Foreskin melanocyte (primary cell): ENCODE measurements at places on chromosomes 3 and 15.

- DNase-seq = no peak
Observed at GRCh38 chr3:47950453-47951169, 65.6 kb downstream of the MAP4 start.

GRCh38 chr15:47689660-47690059, 27.6 kb upstream of the SEMA6D start:
- no peak for DNase-seq

DNA sequence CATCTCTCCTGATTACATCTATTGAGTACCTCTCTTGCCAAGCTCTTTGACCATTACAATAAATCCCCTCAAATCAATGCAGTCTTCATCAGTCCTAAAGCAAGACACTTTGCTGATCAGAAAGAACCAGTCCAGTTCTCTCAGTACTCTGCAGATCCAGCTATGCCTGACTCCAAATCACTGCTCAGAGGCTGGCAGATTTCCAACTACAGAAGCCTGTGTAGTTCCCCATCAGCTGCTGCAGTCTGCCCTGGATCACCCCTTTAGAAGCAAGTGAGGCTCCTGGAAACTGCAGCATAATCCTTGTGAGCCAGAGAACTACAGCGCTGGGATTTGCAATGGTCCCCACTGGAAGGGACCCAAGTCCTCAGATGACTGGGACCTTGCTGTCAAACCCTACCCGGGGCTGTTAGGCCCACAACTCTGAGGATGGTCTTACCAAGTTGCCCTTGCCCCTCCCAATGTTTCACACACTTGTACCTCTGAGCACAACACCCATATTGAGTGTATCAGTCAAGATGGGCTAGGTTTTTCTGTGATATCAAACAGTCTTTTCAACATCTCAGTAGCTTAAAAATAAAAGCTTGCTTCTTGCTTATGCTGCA, 81.9 kb upstream of the TOPAZ1 start:
- no peak for DNase-seq

DNA sequence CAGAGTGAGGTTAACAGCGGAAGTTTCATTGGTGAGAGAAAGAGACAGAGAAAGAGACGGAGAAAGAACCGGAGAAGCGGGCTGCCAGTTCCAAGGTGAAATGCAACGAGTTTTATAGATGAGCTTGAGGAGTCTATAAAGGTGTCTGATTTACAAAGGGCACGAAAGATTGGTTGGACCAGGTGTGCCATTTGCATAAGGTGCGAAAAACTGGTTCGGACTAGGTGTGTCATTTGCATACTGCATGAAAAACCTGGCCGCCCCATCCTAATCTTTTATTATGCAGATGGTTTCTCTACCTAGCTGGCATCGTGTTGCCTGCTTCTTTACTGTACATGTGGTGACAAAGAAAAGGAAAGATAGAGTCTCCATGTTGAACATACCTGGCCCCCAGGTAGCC, 253.8 kb upstream of the IGF1R start:
- no peak for DNase-seq

DNA sequence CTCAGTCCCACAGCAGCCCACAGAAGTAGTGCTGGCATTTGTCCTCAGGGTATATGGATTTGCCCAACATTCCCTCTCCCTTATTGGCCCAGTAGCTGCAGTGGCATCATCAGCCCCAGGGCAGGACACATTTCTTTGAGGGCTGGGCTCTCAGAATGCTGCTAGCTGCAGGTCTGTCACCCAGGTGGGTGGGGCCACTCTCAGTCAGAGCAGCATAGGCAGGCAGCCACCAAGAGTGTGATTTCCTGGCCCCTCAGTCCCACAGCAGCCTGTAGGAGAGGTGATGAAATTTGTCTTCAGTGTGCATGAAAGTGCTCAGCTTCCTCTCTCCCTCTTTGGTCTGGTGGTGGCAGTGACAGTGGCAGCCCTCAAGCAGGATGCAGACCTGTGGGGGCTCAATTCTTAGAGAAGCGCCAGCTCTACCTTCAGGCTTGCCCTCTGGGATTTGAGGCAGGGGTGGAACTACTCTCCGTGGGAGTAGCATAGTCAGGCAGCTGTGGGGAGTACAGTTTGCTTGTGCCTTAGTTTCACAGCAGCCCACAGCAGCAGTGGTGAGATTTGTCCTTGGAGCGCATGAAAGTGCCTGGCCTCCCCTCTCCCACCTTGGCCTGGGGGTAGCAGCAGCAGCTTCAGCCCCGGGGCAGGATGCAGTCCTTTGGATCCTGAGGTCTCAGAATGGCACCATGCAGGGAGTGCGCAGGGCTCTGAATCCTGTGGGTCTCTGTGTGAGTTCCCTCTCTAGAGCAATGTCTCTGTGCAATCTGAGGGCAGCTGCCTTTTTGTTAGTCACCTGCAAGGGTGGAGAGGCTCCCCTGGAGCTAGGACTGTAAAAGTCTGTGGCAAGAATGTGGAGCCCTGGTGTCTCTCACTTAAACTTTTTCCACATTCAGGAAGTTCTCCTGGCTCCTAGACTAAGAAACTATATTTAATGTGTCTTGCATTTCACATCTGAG, 1229.1 kb downstream of the ROBO2 start:
- no peak for DNase-seq

DNA sequence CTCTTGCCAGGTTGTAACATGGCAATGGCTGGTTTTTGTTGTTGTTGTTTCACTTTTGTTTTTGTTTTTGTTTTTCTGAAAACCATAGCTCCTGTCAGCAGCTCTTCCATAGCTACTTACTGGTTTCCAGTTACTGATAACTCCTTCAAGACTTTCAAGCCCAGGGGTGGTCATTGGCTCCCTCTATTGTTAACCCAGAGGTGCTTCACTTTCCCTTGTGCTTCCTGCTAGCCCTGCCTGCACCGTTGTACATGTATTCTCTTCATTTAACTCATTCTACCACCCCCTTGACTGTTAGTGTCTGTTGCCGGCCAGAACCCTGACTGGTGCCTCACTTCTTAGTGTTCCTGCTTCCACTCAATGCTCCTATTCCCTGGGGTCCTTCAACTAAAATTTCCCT, 4.2 kb upstream of the TRAT1 start:
- peak; percentile 18 for DNase-seq
